ENCODE measurements at places on chromosomes 3 and 15.
A peak's percentile ranks its signal among the peaks of the same experiment; 100 is the strongest.

DNA sequence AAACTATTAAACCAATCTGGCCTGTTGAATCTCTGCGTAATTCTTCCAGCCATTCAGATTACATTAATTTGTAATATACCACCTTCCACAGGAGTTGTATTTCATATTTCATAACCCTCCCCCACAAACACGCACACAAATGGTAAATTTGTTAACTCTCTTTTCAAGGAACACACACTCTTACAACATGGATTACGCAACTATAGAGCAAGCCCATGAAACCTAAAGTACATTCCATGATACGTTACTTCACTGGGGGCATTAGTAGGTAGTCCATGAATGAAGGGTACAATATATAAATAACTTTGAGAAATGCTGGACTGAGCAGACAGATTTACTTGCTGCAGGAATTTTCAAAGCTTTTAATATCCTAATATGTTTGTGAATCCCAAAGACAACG is 65.0 kb downstream of the TRIM69 start:
- DNase-seq, result no peak

GRCh38 chr15:51307811-51308210 is 30.6 kb downstream of the CYP19A1 start:
- no peak for DNase-seq

- DNase-seq, result peak; percentile 35
Observed at GRCh38 chr3:175150812-175151401, 291.8 kb downstream of the NAALADL2 start.

DNA sequence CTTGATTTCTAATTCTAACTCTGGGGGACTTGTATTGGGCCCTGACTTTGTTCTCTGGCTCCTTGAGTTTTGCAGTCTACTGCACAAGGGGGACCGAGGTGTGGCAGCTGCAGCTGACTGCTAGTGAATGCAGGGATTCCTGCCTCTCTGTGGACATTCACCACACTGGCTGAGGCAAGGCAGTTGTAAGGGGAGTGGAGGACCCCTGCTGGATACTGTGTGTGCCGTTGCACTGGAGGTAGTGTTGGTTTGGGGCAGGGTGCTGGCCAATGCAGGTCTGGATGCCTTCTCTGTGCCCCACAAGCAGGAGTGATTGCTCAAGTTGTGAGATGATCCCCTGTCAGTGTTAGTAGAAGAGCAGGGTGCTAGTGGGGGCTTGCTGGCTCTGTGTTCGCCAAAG is 626.1 kb downstream of the SQOR start:
- DNase-seq, result no peak

- no peak for DNase-seq
Observed at GRCh38 chr15:33742306-33742705, 226.0 kb upstream of the CHRM5 start.

DNA sequence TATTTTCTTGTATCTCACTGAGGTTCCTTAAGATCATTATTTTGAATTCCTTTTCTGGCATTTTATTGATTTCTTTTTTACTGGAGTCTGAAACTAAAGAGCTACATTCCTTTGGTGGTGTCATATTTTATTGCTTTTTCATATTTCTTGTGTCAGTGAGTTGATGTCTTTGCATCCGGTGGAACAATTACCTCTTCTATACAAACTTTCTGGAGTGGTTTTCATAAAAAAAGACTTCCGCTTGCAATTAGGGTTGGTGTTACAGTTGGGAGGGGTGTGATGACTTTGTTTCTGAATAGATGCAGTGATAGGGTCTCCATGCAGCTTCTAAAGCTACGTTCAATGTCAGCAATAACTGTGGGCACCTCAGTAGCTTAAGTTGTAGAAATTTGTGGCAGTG is 181.7 kb downstream of the LPP start:
- DNase-seq, result no peak

DNA sequence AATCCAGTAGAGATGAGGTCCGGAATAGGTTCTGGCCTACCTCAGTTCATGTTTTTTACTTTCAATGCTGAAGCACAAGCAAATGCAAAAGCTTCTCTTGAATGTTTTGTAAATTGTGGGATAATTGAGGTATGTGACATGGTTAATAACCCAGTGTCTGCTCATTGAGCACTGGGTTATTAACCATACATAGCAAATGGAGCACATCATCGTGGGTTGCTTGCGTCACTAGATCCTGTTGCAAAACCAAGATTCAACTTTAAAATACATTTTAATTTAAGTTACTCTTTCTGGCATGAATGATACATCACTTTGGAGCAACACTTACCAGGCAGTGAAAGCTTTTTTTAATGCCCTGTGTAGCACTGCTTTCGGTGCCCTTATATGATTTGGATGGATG is 165.6 kb downstream of the IGF1R start:
- no peak for DNase-seq

DNA sequence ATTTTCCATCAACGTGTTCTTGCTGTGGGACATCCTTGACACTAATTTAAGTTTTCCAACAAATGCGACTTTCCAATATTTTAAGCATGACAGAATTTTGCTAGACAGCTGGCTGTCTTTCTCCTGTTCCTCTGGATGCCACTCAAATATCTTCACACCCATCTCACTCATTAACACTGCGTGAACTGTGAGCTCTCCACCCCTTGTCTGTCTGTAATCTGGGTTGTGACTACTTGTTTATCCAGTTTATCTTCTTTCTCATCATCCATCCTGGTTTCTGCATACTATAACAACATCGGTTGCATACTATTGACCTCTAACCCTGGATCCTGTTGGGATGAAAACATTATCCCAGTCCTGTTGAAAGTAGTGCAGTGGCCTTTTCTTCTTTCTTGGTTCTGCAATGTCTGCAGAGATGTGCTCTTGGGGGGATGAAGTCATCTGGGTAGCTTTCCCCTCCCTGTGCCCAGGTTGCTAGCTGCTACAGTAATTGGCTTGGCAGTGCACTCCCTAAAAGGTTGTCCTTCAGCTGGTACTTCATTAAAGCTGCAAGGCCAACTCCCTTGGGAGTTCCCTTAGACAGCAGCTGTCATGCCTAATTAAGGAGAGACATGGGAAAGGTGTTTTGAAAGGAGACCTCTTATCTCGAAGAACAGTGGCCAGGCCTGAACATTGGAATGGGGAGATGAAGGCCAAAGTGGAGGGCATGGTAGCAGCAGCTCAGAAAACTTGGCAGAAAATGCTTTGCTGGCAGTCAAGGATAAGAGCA is 24.7 kb downstream of the KAT2B start:
- no peak for DNase-seq

DNA sequence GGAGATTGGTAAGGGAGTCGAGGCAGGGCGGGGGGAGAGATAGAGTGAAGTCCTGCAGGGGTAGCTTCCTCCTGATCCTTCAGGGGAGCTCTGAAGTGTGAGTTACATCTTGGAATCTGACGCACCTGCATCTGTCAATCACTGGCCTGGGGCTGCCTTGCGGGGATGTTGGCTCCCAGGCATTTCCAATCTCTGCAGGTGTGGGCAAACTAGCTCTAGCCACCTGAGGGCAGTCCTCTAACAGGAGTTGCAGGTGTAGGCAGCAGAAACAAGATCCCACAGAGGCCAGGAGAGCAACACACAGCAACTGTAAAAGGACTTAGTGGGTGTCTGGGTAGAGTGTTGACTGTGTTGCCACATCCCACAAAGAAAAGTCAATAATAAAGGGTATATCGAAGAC is 63.6 kb downstream of the ZNF621 start:
- DNase-seq, result no peak

DNA sequence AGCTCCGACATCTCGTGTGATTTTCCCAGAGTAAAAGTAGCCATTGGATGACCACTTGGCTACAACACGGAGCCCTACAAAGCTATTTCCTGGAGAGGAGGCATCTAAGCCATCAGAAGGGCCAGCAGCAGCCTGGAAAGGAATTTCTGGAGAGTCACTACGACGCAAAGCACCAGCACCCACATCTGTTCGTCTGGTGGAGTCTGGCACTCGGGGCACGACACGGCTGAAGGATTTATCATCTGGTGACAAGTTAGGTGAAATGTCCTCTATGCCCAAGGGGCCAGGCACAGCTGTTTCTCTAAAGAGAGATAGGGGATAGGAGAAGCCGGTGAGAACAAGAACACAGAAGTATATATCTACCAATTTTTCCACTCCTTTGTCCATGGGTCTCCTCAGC is 49.5 kb downstream of the TUBGCP4 start:
- no peak for DNase-seq

DNA sequence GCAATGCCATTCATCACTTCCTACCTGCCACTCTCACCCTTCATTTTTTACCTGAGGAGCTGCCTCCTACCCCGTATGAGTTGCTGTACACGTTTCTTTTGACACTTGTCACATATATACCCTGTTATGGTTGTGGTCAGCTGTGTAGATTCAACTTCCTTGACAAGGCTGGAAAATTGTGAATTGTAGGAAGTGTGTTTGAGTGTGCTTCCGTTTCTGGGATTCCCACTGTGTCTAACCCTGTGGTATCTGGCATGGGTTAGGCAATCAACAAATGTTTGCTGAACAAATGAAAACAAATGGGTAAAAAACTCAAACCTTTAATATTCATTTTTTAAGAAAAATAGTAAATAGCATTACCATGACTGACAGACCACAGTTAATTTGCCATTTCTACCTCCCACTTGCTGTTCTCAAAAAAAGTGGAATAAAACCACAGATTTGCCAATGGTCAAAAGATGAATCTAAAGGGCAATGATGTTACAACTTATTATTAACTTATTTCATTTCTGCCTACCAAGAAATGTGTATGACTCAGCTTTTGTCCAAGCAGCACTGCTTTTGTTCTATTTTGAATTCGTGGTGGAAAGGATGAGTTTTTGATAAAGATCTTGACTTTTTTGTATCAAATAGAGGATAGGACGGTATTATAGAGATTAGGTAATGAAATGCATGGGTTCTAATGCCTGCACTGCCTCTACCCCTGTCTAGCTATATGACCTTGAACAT is 404.6 kb downstream of the LPP start:
- DNase-seq, result peak; percentile 44

DNA sequence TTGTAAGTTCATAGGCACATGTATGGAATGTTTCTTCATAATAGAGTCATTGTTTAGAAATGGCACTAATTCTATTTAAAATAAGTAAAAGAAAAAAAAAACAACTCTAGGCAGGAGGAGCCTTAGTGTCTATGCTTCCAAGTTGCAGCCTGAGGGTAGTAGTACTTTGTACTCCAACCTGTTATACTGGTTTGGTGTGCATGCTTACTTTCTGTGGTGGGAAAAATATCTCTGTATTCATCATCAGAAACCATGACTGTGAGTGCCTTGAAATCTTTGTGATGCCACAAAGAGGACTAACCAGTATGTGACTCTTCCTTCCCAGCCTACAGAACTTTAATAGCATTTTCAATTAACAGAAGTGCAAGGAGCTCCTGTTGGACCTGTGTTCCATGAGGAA is 4.4 kb downstream of the NAALADL2 start:
- no peak for DNase-seq

- DNase-seq, result no peak
Observed at GRCh38 chr3:154835639-154836038, 244.5 kb upstream of the MME start.

GRCh38 chr3:71018799-71019198 is 564.7 kb downstream of the FOXP1 start:
- DNase-seq, result no peak

- no peak for DNase-seq
Observed at GRCh38 chr15:91630090-91630489, 223.4 kb upstream of the SLCO3A1 start.

GRCh38 chr15:79962178-79962577 is 8.8 kb downstream of the BCL2A1 start:
- DNase-seq, result no peak

GRCh38 chr3:140708815-140709214 is 31.0 kb downstream of the TRIM42 start:
- DNase-seq, result no peak

DNA sequence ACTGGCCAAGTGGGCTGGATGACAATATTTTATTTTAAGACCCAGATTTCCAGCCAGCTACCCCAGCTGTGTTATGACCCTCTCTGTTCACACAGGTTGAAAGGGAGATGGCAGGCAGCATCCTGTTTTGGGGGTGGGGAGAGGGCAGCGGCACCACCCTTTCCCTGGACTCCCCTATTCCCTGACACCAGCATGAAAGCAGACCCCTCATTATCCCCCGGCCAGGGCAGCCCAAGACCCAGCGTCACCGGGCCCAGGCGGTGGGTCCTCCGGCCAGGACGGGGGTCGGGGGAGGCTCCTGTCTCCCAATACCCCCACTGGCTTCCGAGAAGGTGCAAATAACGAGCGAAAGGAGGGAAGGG is 127.6 kb upstream of the MEF2A start:
- no peak for DNase-seq

GRCh38 chr3:187481426-187481825 is 113.2 kb downstream of the RTP4 start:
- DNase-seq, result no peak

DNA sequence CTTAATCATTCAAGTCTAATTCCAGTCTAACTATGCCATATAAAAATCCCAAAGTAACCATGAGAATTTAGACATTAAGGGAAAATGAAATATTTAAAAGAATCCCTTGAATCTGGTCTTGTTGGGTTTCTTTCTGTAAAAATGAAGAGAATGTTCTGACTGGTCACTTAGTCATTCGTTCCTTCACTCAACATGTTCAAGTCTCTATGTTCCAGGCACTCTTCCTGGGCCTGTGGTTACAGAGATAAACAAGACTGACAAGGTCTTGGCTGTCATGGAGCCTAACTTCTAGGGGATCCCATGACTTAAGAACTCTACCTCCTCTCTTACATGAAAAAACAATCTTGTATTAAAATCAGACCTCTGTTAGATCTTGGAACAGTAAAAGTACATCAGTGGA is 638.6 kb upstream of the TBL1XR1 start:
- peak; percentile 94 for DNase-seq

GRCh38 chr3:69696367-69696766 is 42.9 kb upstream of the MITF start:
- DNase-seq, result no peak

DNA sequence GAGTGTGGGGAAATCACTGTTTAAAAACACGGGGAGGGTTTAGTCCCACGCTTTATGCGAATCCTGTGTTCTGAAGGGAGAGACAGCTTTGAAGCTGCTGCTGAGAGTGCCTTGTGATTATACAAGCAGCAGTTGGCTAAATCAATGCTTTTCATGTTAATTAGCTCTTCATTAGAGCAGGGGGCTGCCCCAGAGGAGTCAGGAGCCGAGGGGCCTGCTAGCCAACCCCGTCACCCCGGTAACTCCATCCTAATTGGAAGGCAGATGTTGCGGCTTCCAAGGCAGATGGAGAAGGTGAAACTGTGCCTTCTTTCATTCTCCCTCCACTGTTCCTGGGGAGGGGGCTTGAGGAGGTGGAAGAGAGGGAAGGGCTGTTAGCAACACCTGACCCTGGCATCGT is 92.4 kb upstream of the ANKRD34C start:
- DNase-seq, result no peak

DNA sequence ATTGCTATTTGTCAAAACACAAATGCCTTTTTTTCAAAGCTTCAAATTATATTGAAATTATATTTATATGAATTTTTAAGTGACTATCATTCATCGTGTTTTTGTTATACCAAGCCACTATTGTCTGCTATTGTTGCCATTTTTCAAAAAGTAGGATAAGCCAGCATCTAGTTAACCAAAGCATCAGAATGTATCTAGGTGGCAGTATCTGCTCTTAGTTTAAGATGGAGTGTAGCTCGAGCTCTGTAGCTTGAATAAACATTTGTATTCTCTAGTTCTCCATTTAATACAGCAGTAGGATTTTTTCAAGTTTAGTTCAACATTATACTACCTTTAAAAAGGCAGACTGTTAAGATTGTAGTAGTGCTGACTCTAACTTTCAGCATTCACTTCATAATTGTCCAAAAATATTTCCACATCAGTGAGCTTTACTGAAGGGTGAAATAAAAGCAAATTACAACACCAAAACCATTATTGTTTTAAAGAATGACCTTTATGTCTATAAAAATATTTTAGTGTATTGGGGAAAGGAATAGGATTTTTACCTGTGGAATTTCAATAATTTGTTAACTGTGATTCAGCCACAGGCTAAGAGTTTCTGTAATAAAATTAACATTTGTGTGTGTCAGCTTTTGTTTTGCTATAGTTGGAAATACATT is 19.6 kb upstream of the C15orf61 start:
- peak; percentile 55 for DNase-seq

Data from astrocyte of the spinal cord (primary cell).